Fibroblast of skin of abdomen (primary cell): ENCODE measurements at places on chromosomes 4 and X.

- DNase-seq = no peak
Measured at GRCh38 chr4:6908432-6909112, 1.1 kb upstream of the TBC1D14 start.

- no peak for DNase-seq
Measured at GRCh38 chrX:79573760-79574159, 206.6 kb upstream of the ITM2A start.

DNA sequence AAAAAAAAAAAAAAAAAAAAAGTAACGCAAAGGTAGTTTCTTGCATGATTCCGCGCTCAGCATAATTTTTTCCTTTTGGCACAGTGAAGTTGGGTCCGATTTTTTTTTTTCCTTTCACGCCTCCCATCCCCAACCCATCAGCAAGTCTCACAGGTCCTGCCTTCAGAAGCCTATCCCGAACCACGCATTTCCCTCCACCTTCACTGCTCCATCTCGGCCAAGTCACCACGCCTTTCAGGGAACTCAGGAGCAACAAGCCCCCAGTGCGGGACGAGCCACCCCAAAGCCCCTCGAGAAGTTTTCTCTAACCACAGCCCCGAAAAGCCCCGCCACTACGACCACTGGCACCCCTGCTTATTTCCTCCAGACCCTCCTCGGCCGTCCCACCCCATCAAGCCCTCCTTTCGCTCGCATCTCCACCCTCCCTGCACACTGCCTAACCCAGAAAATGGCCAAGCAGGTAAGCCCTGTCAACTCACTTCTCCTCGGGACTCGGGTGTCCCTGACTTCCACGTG, 1.0 kb downstream of the SLBP start:
- DNase-seq = no peak

- DNase-seq = no peak
Measured at GRCh38 chrX:7024850-7025249, 122.7 kb upstream of the STS start.

GRCh38 chr4:7431696-7432530, 2.8 kb downstream of the PSAPL1 start:
- DNase-seq = no peak

DNA sequence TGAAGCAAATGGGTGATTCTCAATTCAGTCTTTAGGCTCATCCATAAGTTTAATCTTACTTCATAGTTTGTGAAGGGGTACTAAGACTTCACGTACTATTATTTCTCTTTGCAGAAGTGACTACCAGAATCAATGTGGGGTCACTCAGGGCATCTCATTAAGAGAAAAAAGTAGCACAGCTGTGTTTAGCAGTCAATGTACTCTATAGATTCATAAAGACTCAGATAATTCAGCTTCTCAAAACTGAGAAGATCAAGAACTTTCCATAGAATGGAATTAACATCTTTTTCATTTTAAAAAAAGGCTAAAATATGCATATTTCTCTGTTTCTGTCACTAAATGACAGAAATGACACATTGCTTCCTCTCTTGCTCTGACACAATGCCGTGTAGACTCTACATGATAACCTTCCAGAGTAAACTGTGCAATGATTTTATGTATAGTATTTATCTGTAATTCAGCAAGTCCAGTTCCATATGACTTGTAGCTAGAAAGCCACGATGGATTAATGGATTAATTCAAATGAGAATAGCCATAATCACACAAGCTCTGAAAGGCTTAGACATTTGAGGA, 20.3 kb upstream of the LSM6 start:
- no peak for DNase-seq

DNA sequence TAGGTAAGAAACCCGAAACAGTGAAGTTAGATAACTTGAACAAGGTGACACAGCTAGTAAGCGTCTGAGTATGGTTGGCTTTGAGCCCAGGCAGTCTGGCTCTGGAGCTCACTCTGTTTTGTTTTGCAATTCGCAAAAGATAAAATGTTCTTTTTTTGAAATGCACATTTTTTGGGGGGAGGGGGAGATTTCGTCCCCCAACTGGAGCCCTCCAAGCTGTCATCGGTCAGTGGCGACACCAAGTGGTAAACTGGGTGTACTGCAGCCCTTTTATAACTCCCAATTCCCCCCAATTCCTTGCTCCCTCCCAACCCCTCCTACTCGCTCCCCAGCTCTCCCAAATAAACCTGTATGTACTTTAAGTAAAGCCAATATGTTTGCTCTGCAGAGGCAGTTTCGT, 2.8 kb upstream of the CLCN5 start:
- peak; percentile 49 for DNase-seq

DNA sequence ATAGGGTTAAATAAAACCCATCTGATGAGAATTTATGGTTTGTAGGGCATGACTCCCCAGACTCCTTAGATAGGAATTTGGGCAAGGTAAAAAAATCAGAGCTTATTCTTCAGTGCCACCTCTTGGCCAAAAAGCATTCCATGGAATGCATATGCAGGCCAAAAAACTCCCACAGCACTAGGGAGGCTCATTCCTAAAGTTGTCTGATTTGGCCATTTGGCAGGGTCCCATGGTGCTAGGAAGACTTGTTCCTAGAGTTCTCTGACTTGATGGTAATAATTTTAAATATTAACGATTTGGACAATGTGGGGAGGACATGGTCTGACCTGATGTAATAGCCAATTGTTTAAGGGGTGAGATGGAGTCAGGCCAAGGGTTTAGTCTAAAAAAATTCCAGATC, 93.0 kb downstream of the SPIN4 start:
- no peak for DNase-seq

- peak; percentile 63 for DNase-seq
Measured at GRCh38 chrX:73577361-73577760, 14.4 kb downstream of the CHIC1 start.

DNA sequence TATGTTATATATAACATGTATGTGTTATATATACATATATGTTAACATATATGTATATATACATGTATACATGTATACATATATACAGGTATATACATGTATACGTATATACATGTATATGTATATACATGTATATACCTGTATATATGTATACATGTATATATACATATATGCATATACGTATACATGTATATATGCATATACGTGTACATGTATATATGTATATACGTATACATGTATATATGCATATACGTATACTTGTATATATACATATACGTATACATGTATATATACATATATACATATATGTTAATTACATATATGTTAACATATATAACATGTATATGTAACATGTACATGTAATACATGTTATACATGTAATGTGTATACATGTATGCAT, 1077.3 kb upstream of the ADGRL3 start:
- no peak for DNase-seq

GRCh38 chr4:188201851-188202250, 62.6 kb downstream of the TRIML1 start:
- DNase-seq = peak; percentile 33

DNA sequence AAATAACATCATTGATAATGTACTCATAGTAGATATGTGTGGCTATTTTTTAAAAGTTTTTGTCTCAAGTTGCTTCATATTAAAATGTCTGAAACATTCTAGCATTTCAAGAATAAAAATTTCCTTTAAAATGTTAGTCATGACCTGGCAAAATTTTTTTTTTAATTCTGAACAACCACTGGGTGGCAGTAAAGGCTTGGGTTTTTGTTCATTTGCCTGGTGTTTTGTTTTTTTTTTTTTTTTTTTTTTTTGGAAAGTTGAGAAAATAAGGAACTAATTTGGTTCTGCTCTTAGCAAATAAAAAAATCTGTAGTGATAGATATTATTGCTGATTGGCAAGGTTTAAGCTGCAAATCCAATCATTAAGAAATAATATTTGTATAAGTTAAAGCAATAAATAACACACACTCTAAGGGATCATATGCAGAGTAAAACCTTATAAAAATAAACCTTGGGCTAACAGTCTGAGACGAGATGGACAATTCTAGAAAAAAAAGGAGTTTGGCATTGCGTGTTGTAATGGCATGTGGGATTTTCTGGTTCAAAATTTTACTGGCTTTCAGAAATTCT, 81.4 kb downstream of the CEP44 start:
- peak; percentile 40 for DNase-seq

DNA sequence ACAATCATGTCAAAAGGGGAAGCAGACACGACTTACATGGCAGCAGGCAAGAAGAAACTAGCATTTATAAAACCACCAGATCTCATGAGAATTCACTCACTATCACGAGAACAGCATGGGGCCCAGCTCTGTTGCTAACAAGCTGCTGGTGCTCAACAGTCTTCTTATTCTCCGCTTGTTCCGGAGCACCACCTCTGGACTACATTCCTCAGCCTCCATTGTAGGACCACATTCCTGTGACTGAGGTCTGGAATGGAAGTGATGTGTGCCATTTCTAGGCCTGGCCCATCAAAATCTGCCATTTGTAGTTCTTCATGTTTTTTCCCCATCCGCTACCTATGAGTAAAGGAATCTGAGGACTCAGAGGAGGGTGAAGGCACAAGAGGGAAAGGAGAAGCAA, 111.5 kb upstream of the PTCHD1 start:
- DNase-seq = no peak

- DNase-seq = no peak
Measured at GRCh38 chrX:36961590-36961989, 46.6 kb upstream of the FAM47C start.

- DNase-seq = no peak
Measured at GRCh38 chr4:70008771-70009170, 13.0 kb downstream of the STATH start.

- no peak for DNase-seq
Measured at GRCh38 chr4:152691761-152692160, 12.0 kb upstream of the TMEM154 start.

DNA sequence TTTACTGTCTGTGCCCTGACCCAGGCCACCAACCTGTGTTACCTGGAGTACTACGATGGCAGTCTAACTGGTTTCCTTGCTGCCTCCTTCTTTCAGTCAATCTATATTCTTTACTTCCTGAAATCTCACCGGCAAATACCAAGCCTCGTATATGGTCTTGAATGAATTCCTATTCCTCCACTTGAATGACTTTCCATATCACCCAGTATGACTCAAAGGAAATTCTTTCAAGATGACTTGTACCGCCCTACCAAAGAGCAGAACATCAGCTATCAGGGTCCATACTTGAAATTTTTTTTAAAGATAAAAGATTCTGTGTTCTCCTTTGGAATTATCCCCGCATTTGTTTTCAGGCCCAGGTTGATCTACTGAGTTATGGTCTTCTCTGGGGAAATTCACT, 378.0 kb downstream of the AFF2 start:
- peak; percentile 79 for DNase-seq

DNA sequence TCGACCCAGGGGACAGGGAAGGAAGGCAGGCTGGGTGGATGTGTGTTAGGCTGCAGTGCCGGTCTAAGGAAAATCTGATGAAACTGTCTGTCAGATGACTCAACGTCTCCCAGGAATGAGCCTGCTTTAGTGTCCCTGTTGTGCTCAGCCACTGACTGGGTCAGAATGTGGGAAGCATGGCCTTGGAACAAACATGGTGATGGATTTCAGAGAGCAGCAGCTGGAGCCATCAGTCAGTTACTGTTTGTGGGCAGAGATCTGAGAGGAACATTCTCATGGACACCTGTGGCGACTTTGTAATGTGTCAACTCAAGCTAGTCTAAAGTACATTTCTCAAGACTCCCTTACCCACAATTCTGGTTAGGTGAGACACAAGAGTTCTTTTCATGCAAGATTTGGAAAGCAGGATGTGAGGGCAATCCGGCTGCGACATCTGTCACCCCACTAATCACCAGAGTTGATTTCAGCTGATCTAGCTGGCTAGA, 63.2 kb downstream of the ANAPC10 start:
- peak; percentile 88 for DNase-seq

GRCh38 chr4:24881508-24882196, 31.2 kb downstream of the CCDC149 start:
- DNase-seq = no peak

GRCh38 chr4:71029504-71029903, 36.1 kb downstream of the DCK start:
- no peak for DNase-seq

GRCh38 chr4:77699731-77700210, 94.2 kb downstream of the CXCL13 start:
- DNase-seq = peak; percentile 93
